Activated CD4-positive, alpha-beta T cell treated with anti-CD3 and anti-CD28 coated beads, Interleukin-2, amount 50 U/mL, for 4 hours (primary cell): ENCODE measurements at places on chromosomes 7 and 10.

DNA sequence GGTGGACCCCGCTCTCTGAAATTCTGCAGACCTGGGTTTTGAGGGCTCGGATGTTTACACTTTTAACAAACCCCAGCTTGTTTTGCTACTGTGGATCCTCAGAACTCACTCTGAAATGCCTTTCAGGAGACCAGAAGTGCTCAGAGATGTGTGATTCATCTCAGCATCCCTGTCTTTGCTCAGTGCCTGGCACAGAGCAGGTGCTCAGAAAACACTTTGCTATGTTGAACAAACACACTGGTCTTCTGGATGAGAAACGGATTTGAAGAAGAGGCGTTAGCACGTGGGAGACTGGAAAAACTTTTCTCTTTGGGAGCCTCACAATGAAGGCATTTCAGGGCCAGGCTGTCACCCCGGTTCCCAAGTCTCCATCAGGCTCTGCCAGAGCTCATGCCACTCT lies 53.3 kb downstream of the SH3PXD2A start:
- DNase-seq = no peak

- no peak for DNase-seq
Measured at GRCh38 chr10:94324609-94325233, 38.0 kb downstream of the NOC3L start.

GRCh38 chr7:157952841-157953645 lies 616.2 kb downstream of the DNAJB6 start:
- DNase-seq = no peak

GRCh38 chr10:79979310-79979975 lies 30.5 kb upstream of the SFTPD start:
- no peak for DNase-seq

DNA sequence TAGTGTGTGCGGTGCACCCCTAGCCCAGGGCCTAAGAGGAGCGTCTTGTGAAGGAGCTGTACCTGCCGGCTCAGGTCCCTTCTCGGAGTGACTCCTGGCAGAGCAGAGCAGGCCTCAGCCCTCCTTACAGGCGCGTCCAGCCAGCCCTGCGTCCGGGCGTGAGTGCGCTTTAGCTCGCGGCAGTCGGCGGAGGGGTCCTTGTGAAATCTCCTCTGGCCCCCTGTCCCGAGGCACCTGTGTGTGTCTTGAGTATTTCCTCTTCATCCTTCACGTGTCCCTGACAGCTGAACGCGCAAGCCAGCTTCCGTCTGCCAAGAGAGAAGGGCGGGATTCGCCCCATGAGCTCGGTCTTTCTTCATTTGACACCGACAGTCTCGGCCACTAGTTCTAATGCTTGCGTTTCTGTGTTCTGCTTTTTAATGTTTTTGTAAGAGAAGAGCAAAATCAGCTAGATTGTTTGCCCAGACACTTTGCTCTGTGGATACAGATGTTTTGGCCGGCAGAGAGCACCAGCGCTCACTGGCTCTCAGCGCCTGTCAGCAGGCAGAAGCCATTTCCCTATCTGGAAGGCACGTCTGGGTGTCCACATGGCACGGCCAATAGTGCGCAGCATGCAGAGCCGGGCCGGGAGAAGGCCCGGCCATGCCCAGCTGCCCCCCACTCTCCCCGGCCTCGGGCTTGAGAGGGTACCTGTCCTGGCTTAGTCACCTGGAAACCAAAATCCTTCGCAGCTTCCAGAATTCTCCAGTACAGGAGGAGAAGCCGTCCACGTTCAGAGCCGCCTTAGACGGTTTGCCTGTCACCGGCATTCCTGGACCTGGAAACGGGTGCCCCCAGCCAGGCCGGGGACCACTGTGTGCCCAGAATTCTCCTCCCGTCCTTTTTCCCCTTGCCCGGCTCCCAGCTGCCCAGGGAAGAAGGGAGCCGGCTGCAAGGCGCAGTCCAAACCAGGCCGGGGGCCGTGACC lies 7.0 kb downstream of the GET4 start:
- no peak for DNase-seq

DNA sequence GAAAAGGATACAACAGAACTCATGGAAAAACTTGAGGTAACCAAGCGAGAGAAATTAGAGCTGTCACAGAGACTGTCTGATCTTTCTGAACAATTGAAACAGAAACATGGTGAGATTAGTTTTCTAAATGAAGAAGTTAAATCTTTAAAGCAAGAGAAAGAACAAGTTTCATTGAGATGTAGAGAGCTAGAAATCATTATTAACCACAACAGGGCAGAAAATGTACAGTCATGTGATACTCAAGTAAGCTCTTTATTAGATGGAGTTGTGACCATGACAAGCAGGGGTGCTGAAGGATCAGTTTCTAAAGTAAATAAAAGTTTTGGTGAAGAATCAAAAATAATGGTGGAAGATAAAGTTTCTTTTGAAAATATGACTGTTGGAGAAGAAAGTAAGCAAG lies 62.1 kb downstream of the AKAP9 start:
- DNase-seq = no peak

- no peak for DNase-seq
Measured at GRCh38 chr10:18406136-18406535, 245.3 kb downstream of the NSUN6 start.

- DNase-seq = no peak
Measured at GRCh38 chr10:63173468-63174232, 40.5 kb downstream of the NRBF2 start.

DNA sequence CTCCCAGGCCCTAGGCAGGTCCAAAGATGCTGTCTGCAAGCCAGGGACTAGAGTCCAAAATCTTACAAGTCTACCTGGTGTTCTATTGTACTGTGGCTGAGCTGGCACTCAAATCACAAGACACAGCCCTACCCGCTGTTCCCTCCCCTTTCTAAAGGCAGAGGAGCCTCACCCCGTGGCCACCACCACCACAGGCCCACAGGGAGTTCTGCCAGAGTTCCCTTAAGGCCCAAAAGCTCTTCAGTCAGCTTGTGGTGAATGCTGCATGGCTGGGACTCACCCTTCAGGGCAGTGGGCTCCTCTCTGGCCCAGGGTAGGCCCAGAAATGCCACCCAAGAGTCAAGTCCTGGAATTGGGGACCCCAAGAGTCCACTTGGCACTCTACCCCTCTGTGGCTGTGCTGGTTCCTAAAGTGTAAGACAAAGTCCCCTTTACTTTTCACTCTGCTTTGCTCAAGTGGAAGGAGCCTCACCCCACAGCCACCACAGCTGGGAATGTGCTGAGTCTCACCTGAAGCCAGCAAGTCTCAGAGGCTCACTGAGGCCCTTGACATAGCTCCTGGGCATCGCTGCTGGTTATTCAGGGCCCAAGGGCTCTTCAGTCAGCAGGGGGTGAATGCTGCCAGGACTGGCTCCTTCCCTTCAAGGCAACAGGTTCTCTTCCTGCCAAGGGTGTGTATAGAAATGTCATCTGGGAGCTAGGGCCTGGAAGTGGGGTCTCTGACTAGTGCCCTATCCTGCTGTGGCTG lies 48.8 kb upstream of the PSAP start:
- no peak for DNase-seq

- no peak for DNase-seq
Measured at GRCh38 chr7:1241603-1242255, 9.1 kb downstream of the UNCX start.

- DNase-seq = no peak
Measured at GRCh38 chr7:99143521-99143852, 421 bp downstream of the SMURF1 start.

DNA sequence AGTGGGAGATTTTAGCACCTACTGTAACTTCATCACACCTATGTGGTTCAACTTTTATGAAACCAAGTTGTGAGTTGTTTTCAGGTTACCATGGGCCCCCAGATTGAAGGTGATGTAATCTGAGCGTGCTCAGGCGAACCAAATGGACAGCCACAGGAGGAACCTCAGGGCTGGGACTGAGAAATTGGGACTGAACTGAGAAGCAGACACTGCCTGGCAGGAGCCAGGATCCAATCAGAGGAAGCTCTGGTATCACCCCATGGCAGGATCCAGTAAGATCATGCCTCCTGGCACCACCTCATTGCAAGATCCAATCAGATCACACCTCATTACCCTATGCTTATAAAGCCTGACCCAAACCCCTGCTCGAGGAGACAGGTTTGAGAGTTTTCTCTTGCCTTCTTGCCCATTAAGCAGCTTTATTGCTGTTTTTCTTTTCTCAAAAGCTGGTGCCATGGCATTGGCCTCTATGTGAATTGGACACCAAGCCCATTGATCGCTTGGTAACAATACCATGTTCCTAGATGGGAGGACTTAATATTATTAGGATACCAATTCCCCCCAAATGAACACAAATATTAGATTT lies 43.2 kb upstream of the GDF10 start:
- DNase-seq = no peak

GRCh38 chr10:110698782-110699201 lies 54.7 kb downstream of the RBM20 start:
- no peak for DNase-seq

DNA sequence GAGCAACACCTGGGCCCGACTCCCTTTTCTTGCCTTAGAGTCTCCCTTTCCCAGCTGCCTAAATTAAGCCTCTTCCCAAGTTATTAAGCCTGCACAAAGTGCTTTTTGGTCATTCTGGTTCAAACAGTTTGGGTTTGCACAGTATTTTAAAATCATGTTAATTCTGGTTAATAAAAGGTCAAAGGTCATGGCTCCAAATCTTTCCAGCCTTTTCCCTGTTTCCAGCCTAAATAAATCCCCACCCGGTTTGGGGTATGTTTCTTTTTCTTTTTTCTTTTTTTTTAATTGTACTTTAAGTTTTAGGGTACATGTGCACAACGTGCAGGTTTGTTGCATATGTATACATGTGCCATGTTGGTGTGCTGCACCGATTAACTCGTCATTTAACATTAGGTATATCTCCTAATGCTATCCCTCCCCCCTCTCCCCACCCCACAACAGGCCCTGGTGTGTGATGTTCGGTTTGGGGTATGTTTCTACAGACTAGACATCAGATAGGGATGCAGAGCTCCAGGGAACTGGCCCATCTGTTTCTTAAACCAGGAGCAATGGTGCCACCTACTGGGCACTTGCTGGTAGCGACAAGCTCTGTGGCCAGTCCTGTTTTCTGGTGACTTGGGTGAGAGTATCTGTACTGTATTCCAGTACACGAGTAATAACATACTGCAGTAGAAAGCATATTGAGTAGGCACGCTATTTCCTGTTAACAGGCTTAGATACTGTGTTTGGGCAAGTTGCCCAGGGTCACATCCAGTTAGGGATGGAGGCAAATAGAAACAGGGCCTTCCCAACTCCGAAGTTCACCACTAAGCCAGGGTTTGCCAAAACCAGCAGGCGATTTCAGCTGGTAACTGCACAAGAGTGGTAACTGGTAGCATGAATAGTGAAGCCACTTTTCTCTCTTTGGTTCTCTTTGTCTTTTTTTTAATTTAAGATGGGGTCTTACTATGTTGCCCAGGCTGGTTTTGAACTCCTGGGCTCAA lies 60.6 kb upstream of the TRIM8 start:
- peak; percentile 81 for DNase-seq

DNA sequence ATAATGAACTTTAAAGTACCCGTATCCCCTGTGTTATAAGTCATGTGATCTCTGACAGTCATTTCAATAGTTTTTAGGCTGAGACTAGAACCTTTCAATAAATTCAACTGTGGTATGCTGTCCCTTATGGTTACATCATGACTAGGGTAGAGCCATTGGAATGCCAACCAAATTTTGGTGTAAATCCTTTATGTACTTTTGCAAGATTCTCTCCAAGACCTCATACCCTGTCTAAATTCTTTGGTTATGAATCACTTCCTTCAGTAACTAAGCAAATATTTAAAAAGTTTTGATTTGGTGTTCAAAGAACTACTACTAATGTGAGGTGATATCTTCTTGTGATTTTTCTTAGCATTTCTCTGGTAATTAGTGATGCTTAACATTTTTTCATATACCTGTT lies 20.8 kb upstream of the OR6B1 start:
- no peak for DNase-seq

GRCh38 chr7:140641524-140642195 lies 1.0 kb upstream of the DENND2A start:
- DNase-seq = no peak

- no peak for DNase-seq
Measured at GRCh38 chr7:40885503-40885902, 750.7 kb downstream of the SUGCT start.
